ENCODE measurements at places on chromosomes 4 and X.

DNA sequence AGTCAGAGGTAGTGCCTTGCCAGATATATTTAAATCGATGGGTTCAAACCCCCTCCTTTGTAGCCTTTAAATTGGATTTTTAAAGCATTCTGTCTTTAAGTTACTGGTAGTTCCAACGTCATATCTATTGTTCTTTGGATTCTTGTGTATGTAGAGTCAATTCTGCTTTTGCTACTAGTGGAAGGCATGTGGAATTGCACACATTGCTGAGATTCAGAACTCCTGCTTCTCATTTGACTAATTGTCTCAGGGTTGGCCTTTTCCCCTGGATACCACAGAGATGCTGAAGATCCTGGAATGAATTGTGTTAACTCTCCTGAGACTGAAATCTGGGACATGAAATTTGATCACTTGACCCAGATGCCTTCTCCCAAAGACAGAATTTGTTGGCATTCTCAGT lies 328.3 kb upstream of the RPS6KA3 start:
- DNase-seq: no peak

DNA sequence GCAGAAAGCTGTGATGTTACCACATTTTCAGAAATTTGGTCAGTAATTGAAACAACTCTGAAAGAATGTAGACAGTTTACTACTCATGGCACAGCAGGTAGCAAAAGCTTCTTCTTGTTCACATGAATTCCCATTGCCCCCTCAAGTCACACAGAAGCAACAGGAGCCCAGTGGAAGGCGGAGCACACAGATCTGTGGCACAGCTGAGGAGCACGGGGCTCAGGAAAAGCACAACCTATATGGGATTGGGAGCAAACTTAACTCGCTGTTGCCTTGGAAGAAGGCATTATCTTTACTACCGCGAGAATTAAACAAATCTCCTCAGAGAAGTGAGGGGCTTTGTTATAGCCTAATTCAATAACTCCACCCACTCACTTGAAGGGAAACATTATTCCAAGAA lies 358.5 kb downstream of the SPOCK3 start:
- no peak for DNase-seq

- DNase-seq: no peak
Observed at GRCh38 chr4:2059046-2059725, at the start of gene NAT8L. TSS of gene NAT8L (plus strand) at chr4:2059327. CDS start at chr4:2059512, 185 bp downstream.

GRCh38 chr4:3062471-3062870 lies 11.9 kb downstream of the HTT-AS start:
- DNase-seq: no peak

GRCh38 chr4:187125062-187125461 lies 401.4 kb upstream of the FAT1 start:
- DNase-seq: no peak

GRCh38 chr4:118969359-118969758 lies 80.7 kb downstream of the SYNPO2 start:
- no peak for DNase-seq

GRCh38 chrX:20445109-20445508 lies 178.4 kb upstream of the RPS6KA3 start:
- no peak for DNase-seq

GRCh38 chr4:87005690-87006425 lies 71.0 kb downstream of the AFF1 start:
- no peak for DNase-seq

- DNase-seq: no peak
Observed at GRCh38 chr4:158122501-158122900, 50.3 kb downstream of the GASK1B start.

GRCh38 chr4:42786350-42787078 lies 106.0 kb upstream of the GRXCR1 start:
- DNase-seq: no peak

DNA sequence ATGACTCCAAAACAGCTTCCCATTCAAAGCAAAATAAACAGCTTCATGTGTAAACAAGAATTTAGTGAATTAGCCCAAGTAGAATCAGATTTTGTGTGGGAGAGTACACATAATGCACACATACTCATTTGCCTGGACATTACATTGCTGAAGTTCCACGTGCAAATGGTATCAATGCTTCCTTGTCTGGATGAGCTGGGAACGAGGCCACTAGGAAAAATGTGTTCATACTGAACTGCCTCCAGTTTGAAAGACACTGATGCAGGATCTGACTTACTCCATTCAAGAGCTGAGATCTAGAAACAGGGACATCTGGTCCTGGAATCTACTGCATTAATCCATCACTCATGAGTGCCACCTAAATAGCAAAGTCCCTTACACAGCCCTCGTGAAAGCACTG lies 228.0 kb downstream of the APBB2 start:
- no peak for DNase-seq

- DNase-seq: no peak
Observed at GRCh38 chrX:7145454-7145853, 2.1 kb upstream of the STS start.

- DNase-seq: no peak
Observed at GRCh38 chr4:130172156-130172555, 1076.2 kb downstream of the C4orf33 start.

GRCh38 chr4:590313-590841 lies 14.3 kb upstream of the TMEM271 start:
- no peak for DNase-seq

DNA sequence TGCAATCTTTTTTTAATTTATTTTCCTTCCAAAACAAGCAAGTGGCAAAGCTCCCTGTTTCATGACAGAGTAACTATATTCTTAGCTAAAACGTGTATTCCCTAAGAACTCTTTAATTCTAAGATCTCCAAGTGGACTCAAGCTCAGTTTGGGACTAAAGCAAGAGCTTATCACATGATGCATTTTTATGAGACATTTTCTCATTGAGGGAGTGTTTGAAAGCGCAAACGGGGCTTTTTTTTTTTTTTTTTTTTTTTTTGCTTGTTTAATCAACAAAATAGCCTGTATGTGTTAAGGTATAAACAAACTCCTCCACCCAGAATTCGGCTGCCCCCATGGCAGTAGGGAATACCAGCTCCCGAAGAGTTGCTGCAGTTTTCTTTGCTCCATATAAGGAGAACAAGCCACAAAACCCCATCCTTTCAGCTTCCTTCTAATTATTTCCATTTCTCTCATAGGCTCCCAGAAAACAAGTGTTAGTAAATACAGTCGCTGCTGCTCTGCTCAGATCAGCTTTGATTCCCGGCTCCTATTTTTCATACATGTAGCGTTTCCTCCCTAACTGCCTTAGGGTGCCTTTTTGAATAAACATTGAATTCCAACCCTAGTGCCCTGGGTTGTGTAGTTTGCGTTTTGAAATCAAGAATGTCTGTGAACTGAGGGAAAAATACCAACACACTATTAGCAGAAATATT lies 669 bp upstream of the PPARGC1A start:
- DNase-seq: no peak

GRCh38 chr4:157141976-157142375 lies 66.0 kb downstream of the GLRB start:
- DNase-seq: no peak

DNA sequence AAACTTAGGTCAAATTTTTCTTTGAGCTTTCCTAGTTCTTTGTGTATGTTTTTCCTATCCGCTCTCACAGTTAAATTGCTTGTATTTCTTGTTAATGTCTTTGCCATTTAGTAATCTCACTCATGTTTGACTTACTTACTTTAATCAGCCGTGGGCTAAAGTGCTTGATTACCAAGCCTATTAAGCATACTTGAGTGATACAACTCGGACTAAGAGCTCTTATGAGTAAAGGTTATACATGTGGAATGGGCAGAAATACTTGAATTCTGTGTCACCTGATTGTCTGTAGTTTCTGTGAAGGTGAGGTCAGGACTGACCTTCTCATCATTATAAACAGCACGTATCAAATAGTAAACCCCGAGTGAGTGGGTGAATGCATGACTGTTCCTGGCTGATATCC lies 664.5 kb downstream of the PDHA2 start:
- DNase-seq: no peak

- DNase-seq: no peak
Observed at GRCh38 chr4:163148466-163149336, 18.0 kb downstream of the NAF1 start.

DNA sequence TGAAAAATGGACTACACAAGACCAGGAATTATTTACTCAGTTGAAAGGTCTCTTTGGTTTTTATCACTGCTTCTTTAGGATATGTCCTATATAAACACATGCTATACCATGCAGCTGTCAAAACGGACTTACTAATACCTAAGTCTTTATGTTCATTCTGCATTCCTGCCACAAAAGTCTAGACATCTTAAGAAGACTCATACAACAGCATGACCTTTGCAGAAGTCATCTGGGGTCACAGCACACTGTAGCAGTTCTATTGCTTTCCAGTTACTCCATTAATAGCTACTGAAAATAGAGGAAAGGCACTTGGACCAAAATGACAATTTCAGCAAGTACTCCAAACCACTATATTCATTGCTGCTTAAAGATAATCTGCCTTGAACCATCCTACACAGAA lies 53.2 kb downstream of the DDX60 start:
- no peak for DNase-seq

- no peak for DNase-seq
Observed at GRCh38 chr4:175805846-175806245, 6.2 kb downstream of the GPM6A start.

- DNase-seq: no peak
Observed at GRCh38 chrX:132442691-132443090, 46.1 kb downstream of the MBNL3 start.

DNA sequence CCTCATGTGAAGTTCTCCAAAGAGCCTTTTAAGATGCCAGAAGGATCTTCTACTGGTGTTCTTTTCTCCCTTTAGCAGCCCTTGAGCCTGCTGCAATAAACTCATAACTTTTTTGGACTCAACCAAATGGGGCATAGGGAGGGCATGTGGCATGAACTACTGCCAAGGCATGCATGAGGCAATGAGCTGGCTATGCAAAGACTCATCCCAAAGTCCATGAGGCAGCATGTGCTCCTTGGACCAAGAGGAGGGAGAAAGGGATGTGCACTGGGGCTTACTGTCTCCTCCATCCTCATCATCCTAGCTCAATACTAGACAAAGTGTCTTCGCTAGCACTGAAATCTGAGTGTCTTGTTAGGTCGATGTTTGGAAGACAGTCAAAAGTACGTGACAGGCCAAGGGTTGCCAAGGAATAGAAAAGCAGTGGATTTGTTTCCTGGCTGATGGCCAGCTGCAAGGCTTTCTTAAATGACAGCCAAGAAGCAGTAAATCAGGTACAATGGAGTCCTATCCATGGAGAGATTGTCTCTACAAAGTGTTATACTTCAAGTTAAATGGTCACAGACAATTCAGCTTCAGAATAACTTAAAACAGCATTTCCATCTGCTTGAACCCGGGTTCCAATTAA lies 44.5 kb upstream of the ATXN3L start:
- DNase-seq: no peak

DNA sequence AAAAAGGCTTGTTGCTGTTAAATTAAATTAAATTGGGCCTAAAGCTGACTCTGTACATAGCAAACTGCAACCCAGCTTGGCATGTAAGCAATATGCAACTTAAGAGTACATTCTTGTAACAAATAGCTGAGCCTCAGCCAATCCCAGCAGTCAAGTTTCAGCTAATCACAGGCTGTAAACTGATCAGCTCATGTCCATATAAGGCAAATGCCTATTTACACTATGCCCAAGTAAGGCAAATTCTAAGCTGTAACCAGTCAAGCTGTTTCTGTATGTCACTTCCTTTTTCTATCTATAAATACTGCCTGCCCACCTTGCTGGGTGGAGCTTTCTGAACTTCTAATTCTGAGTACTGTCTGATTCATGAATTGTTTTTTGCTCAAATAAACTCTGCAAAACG lies 429.1 kb upstream of the FTHL17 start:
- no peak for DNase-seq

GRCh38 chr4:80365928-80366327 lies 30.4 kb downstream of the CFAP299 start:
- DNase-seq: no peak

GRCh38 chr4:1087371-1087770 lies 26.0 kb downstream of the RNF212 start:
- DNase-seq: no peak

- no peak for DNase-seq
Observed at GRCh38 chr4:139975830-139976272, 178.1 kb downstream of the MAML3 start.

GRCh38 chrX:11557120-11557519 lies 108.6 kb downstream of the ARHGAP6 start:
- DNase-seq: no peak

GRCh38 chrX:120365320-120365719 lies 3.4 kb downstream of the ATP1B4 start:
- DNase-seq: peak; percentile 2

DNA sequence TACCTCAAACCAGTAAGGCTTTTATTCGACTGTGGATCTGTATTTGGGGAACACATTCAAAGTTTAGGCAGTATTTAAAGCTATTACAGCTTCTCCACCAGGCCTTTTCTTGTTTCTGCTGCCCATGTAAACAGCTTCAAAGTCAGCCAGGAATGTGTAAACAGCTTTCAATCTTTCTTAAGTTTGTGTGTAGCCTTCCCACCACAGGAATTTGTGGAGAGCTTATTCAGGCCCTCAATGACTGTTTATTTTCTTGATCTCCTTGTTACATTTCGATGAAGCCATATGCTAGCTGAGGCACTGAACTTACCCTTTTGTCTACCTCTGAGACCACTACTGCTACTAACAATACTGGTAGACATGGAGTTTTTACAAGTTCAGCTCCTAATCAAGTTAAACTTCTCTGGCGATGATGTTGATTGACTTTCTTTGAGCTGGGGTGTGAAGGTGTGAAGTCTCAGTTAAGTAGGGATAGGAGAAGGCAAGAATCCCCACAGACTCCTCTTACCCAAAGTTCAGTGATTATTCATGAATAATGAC lies 72.6 kb downstream of the NWD2 start:
- no peak for DNase-seq

DNA sequence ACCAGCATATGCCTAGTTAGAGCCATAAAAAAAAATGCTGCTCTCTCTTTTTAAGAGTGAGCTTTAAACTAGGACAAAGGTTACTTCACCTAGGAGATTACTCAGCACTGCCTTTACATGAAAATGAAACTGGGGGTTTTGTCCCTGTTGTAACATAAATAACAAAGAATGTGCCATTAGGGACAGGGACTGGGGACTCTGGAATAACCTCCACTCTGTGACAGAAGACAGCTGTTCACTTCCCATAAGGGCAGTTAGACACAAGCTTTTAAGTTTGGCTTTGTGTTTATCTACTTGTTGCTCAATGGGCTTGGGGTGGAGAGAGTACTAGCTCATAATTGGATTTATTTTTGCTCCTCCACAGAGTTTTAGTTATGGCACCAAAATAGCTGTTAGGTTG lies 11.9 kb downstream of the ENPEP start:
- DNase-seq: no peak

DNA sequence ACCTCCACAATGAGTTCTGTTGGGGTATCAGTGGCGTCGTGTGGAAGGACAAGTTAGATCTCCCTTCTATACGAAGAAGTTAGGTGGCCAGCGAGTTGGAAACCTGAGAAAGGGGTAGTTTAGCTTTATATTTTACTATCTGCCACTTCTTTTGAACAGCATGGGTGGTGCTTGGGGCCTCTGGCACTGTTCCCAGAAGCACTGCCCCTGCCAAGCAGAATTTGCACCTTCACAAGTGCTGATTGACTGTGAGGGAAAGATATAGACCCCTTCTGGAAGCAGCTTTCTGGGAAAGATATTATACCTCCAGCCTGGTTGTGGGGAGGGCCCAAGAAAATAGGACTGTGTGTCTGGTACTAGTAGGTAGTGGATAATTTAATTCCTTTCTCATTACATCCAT lies 246.9 kb downstream of the FBXO8 start:
- DNase-seq: no peak

- no peak for DNase-seq
Observed at GRCh38 chr4:52098618-52099017, 47.5 kb downstream of the SPATA18 start.

- no peak for DNase-seq
Observed at GRCh38 chr4:155377276-155377675, 511 bp upstream of the MAP9 start.

Measured in GM12891 (cell line).